ENCODE measurements at places on chromosomes 3 and 15.

- no peak for DNase-seq
Measured at GRCh38 chr15:69450968-69451695, 1.5 kb upstream of the RPLP1 start.

- DNase-seq = no peak
Measured at GRCh38 chr3:38587548-38588131, 61.8 kb downstream of the SCN5A start.

GRCh38 chr3:165503825-165504224 is 307.6 kb upstream of the SLITRK3 start:
- DNase-seq = no peak

DNA sequence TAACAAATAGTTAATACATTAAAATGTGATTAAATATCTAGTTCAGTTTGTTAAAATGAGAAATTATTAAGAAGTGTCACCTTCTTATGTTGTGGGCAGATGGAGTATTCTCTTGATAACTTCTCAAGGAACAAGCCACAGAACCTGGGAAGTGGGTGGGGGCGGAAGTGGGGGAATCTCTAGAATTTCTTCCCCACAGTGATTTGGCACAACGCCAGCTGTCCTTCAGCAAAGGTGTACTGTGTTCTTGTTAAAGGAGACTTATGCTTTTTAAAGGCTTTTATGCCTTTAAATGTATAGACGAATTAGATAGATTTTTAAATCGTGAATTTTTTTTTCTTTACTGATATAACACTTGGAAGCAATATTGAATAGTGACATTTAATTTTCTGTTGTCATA is 42.4 kb downstream of the SEC22A start:
- DNase-seq = no peak

- no peak for DNase-seq
Measured at GRCh38 chr15:96130734-96131133, 199.8 kb upstream of the NR2F2 start.

GRCh38 chr3:28690176-28690575 is 341.6 kb upstream of the AZI2 start:
- DNase-seq = no peak

DNA sequence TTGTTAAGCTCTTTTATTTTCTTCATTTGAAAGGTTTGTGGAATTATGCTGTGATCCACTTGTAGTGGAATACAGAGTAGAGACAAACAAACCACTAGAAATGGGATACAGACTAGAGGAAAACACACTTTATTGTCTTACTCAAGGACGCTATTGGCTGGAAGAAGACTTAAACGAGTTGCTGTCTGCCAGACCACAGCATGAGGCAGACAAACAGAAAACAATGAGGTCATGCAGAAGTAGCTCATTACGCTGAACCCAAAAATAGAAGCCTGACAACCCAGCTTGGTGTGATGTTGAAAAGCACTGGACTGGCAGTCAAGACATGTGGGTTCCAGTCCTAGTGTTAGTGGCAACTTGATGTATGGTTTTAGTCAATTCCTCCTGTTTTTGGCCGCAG is 62.4 kb upstream of the P3H2 start:
- no peak for DNase-seq

DNA sequence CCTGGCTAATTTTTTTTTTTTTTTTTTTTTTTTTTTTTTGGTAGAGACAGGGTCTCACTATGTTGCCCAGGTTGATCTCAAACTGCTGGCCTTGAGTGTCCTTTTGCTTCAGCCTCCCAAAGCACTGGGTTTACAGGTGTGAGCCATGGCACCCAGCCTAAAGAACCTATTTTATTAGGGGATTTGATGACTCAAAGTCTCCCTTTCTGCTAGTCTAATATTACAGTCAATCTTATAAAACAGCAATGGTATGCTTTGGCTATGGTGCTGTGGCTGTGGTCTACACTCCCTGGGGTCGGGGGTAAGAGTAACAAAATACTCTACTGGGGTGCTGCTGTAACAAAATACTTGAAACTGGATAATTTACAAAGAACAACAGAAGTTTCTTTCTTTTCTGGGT is 44.8 kb downstream of the ZNF589 start:
- no peak for DNase-seq

DNA sequence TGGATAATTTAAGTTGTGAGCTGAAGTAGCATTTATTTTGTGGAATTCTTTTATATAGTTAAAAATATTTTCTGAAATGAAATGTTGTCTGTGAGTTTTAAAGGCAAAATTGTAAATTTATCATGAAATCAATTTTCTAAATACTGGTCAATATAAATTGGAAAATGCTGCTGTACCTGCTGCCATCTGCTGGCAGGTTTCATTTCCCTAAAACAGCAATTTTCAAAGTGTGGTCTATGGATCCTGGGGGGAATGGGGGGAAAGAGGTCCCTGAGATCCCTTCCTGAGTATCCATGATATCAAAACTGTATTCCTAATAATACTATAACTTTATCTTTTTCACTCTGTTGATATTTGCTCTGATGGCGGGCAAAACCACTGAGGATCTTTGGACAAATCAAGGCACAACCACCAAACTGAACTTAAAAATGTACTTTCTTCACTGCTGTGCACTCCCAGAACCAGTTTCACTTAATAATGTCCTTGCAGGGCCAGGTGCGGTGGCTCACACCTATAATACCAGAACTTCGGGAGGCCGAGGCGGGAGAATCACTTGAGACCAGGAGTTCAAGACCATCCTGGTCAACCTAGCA is 17.2 kb upstream of the CCR4 start:
- no peak for DNase-seq

GRCh38 chr15:49200347-49200746 is 30.3 kb downstream of the GALK2 start:
- DNase-seq = no peak

DNA sequence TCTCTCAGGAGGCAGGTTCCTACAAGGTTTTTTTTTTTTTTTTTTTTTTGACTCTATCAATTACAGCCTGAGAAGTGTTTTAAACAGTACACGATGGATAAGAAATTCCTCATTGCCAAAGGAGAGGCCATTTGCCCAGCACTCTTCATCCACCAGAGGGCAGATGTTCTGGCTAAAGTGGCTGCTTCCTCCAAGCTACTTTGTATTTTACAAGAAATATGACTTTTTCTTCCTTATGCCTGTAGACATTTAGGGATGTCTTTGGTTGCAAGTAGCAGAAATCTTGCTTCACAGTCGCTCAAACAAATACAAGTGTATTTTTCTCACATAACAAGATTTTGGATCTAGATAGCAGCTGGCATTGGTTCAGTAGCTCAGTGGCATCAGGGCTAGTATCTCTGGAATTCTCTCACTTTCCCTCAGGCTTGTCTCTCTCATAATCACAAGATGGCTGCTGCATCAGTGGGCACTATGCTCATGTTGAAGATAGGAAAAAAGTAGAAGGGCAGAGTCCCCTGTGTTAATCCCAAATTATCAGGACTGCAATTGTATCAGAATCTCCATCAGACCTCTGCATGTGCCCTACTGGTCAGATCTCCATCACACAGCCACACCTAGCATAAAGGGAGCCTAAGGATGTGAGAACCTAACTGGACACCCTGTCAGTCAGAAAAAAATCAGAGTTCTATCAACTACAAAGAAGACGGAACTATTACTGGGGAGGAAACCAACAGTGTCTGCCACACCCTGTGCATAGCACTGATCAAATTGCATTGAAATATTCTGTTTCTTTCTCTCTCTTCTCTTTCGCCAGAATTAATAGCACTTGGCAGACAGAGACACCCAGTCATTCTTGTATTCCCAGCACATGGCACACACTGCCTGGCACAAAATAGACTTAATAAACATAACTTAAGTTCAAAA is 138.9 kb upstream of the COL8A1 start:
- no peak for DNase-seq

DNA sequence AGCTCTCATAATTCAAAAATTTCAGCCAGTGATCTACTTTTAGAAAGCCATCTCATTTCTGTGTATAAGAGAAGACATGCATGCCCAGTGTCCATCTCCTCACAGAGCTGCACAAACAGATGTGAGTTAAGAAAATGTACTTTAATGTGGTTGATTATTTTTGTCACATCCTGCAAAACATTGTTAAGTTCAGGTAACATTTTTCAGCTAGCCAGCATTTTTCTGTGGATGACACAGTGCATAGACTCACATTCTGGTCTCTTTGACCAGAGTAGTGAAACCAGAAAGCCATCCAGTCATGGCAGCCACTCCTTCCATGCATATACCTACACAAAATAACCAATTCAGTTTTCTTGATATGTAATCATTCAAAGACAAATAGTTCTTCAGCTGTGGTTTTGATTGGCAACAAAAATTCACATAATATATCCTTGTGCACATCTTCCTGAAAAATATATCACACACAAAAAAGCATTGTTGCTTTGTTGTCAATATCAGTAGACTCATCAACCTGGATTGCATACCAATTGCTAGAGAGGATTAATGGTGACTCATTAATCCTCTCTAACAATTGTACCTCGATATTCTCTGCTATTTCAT is 2.1 kb upstream of the PLSCR1 start:
- DNase-seq = no peak

DNA sequence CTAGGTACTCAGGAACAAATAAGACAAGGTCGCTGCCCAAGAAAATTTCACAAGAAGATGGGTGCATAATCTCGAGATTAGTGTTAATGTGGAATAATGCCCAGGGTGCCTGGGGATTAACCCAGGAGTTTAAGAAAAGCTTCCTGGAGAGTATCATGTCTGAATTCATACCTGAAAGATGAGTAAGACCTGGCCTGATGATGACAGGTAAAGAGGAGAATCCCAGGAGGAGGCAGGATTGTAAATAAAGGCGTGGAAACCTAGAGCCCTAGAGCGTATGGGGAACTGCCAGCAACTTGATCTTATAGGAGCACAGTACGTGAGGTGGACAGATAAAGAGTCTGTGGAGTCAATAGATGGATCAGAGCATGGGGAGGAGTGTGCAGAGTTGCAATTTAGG is 43.0 kb downstream of the ARRDC4 start:
- no peak for DNase-seq

GRCh38 chr3:193605876-193606275 is 12.9 kb downstream of the OPA1 start:
- no peak for DNase-seq

DNA sequence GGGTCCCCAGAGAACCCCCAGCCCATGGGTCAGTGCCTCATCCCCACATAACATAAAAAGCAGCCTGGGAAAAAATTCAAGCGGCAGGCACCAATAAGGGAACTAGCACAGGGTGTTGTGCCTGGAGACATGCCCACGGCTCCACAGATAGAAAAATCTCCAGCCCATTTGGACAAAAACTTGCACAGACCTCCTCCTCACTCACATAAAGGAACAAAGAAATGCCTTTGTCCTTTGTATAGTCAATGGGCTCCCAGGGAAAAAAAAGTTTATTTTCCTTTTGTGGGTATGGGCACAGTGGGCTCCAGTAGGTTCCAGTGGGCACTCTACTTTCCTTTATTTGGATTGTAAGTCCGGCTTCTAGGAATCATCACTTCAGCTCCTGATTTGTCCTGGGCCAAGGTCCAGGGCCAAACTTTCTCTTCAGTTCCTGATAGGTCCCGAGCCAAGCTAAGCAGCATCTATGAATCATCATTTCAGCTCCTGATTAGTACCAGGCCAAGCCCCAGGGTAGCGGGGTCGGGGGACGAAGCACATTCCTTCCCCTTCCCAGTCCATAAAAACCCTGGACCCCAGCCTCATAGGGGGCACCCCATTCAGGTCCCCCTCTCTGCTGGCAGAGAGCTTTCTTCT is 1.6 kb upstream of the DNAH12 start:
- no peak for DNase-seq

DNA sequence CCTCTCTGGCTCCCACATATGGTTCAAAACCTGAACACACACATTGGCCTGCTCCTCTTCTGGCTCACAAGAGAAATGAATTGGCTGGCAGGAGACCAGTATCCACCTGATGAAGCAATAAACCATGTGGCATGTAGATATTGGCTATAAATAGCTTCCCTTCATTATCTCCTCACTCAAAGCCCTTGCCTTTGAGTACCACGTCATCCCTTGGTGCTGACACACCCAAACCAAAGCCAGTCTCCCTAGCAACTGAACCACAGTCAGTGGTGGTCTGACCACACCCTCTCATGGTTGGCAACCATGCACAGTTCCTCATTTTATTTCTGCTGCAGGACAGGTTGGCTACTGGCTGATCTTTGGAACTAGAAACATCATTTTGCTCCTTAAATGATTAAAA is 98.8 kb downstream of the ZNF621 start:
- DNase-seq = no peak

DNA sequence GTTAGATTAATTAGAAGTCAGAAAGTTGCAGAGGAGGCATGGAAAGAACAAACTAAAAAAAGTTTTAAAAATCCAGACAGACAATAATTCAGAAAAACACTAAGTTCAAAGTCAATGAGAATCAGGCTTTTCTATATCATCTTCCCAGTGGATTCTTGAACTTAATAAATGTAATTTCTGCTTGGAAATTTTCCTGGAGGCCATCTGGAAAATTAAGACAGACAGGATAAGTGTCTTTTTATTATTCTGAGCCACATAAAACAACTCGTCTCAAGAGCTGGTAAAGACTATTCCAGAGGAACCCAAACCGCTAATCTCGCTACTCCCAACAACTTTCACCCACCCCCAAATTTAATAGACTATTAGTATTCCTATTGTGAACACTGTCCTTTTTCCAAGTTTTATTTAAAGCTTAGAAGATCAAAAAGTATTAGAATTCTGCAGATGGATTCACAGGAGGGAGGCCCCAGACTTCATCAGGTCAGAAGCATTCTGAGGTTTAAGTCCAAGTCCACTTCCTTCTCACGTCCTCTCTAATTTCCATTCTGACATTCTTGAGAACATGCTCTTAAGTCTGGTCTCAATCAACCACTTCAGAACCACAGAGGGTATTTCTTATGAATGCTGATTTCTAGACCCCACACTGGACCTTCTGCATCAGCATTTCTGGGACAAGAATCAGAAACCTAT is 61.3 kb downstream of the ERC2 start:
- no peak for DNase-seq

DNA sequence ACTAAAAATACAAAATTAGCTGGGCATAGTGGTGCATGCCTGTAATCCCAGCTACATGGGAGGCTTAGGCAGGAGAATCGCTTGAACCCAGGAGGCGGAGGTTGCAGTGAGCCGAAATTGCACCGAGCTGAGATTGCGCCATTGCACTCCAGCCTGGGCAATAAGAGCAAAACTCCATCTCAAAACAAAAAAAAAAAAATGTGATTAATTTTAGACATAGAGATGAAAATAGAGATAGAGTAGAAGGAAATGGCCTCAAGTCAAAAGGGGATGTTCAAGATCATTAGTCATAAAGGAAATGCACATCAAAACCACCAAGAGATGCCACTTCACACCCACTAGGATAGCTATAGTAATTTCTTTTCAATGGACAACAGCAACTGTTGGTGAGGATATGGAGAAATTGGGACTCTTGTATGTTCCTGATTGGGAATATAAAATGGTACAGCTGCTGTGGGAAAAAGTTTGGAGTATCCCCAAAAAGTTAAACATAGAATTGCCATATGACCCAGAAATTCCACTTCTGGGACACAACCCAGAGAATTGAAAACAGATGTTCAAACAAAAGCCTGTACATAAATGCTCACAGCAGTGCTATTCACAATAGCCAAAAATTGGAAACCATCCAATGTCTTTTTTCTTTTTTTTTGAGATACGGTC is 55.4 kb downstream of the ABHD2 start:
- no peak for DNase-seq

DNA sequence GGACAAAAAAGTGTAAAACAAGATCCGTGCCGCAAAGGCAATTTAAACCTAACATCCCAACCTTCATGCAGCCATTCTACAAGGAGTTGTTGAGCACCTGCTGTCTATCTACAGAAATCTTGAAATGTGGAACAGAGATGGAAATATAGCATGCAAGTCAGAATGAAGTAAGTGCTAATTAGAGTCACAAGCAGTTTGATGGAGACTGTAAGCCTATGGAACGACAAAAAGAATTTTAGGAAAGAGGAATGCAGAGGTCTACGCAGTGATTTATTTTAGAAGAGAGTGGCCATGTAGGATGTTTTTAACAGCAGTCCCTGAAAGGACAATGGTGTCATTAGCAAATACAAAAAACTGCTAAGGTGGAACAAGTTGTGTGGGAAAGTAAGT is 851 bp upstream of the DCBLD2 start:
- DNase-seq = no peak
